ENCODE measurements at places on chromosomes 16 and 17.
A peak's percentile ranks its signal among the peaks of the same experiment; 100 is the strongest.

GRCh38 chr17:56262803-56263202, 109.5 kb downstream of the ANKFN1 start:
- no peak for DNase-seq

- no peak for DNase-seq
Measured at GRCh38 chr17:1294157-1294717, 14.8 kb downstream of the TRARG1 start.

DNA sequence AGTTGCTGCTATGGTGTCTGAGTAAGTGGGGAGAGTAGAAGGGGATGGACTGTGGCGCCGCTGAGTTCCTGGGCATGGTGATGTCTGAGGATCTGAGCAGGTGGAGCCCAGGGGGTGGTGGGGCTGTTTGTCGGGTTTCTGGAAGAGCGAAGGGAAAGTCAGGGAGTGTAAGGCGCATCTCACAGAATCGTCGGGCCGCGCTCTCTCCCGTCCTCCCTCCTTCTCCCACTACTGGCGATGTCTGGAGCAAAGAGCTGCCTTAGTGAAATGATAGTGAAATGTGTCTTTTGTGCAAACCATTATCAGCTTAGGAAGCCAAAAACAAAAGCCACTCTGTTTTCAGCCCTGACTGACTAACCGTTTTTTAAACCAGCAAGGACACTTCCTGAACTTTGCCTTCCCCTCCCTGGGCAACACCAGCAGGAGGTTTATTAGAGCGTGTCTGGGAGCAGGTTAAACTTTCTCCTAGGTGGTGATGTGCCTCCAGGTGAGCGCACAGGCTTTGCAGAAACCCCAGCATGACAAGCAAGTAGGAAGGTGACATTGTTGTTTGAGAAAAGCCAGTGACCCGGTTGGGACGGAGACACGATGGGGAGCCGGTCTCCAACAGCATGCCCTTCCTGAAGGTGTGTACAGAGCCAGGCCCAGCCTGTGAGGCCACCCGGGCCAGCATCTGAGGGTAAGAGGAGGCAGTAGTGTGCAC, 49.1 kb downstream of the RAB11FIP3 start:
- no peak for DNase-seq

DNA sequence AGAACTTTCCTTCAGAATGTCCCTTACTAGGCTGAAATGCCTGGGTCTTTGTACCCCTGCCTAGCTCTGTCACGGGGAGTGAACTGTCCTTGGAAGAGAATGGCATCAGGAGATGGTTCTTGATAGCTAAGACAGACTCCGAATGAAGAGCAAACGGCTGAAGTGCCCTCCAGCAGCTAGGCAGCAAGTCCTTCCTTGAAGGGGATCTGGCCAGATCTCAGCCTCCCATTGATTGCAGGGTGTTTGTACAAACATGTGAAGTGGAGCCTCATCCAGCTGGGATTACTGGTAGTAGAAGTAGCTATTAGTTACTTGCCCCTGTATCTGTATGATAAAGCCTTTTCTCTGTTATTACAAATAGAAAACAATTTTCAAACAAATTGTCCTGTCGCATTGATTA, 30.9 kb downstream of the LRRC36 start:
- DNase-seq, result no peak

DNA sequence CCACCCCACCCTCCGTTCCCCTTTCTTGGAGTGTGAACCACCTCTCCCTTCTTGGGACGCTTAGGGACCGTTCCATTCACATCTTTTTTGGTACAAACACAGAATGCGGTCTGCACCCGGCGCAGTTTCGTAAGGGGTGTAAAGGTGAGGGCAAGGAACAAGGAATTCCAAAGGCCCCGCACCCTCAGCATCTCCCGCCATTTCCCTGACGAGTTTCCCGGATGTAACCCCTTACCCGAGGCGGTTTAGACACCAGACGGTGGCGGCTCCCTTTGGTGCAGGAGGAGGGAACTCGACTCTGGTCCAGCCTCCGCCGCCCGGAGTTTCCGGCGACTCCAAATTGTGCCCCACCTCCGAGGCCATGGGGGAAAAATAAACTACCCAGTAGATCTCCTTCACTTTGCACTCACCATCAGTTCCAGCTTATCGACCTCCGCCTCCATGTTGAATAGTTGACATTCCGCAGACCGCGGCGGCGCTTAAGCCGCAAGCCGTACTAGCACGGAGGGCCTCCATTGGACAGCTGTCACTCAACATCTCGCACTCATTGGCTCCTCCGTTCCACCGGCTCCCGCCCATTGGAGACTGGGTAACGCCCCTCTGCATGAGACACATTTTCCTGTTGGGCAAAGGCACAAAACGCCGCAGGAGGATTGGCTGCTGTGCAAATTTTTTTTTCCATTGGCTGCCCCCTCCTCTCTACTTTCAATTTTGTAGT, at the start of gene SKA2:
Gene SKA2 (minus strand): TSS at position 466 of the 718 bp plus-strand sequence. CDS start 23 bp downstream, at position 443.
- peak; percentile 79 for DNase-seq

DNA sequence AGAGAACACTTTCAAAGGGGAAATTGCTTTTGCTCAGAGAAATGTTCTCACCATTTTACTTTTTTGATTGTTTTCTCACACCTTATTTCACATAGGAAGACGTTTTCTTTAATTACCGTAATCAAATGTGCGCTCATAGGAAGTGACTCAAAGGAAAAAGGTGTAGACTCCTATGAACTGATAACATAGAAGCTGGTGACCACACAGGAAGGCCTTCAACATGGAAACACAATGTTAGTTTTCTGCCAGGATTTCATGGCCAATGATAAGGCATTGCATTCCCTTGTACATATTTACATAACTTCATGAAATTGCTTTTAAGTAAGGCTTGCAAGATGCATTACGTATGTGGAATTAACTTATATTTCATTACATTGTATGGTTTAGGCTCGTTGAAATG, 40.9 kb upstream of the KCNJ16 start:
- DNase-seq, result no peak

GRCh38 chr17:6641247-6641863, 495 bp downstream of the TXNDC17 start:
- no peak for DNase-seq

DNA sequence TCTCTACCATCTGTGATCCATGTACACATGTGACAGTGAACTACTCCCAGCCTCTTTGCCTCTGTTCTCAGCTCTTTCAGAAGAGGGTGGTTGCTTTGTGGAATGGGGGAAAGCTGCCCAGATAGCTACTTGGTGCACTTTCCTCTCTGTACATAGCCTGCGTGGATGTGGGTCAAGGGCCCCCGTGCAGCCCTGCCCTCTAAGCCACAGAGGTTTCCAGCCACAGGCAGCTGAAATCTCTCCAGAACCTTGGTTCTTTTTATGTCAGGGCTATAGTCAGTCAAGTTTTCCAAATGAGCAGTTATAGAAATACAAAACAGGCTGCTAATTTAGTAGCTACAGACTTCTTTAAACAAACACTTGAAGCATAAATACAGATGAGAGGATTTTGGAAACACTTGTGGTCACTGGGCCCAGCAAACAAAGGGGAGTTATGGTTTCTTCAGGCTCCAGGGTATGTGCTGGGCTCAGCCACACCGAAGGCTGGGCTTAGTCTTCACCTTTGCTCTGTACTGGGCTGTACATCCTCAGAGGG, 199.7 kb upstream of the ASIC2 start:
- DNase-seq, result no peak

DNA sequence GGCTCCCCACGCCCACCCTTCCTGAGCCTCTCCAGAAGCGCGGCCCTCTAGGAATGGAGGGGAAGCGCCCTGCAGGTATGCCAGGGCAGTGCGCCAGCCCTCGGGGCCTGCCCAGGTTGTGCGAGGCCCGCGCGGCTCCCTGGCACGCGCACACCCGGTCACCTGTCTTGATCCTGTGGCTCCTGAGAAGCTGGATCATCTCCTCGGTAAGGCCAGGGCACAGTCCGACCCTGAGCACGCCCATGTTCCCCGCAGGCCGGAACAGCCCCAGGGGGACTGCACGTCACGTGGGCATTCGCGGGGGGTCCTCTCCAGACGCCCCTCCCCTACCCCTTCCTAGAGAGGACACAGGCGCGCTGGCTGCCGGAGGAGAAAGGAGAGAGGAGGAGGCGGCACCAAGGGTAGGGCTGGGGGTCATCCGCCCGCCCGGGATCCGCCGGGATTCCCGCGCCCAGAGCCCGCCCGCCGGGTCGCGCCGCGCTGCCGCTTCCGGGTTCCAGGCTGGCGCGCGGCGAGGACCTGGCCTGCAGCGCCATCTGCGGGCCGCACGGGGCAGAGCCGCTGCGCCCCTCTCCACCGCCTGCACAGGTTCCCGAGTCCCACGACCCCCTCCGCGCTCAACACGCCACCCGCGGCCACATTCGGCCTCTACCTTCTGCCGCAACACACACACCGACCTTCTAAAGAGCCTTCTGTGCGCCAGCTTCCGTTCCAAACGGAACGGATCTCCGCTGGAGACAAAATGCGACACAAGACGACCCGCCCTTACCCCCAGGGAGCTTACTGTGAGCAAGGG, at the start of gene RAD51D:
Gene RAD51D (minus strand): TSS at position 491 of the 796 bp plus-strand sequence. CDS start 247 bp downstream, at position 244.
- no peak for DNase-seq

DNA sequence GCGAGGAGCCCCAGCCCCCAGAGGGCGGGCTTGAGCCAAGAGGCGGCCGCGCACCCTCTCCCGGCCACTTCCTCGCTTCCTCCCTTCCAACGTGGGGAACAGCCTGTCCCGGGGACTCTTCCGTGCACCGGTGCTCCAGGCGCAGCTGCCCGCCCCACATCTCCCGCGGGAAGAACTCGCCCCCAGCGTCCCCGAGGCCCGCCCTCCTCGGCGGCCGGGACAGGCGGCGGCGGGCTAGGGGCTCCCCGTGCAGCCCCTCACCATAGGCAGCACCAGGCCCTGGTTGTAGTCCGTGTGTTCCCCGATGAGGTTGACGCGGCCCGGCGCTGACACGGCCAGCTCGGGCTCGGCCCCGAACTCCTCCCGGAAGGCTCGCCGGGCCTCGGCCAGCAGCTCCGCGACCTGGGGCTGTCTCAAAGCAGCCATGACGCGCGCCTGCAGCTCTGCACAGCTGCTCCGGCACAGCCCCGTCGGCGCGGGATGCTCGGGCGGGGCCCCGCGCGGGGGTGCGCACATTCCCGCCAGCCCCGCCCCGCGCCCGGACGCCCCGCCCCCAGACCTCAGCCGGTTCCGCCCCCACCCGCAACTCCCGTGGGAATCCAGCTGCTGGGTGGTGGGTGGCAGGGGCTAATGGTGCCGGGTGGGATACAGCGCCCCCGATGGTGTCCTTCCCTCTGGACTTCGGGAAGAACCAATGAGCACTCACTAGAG, at the start of gene GALK1:
Gene GALK1 (minus strand): TSS at position 482 of the 711 bp plus-strand sequence. CDS start 56 bp downstream, at position 426.
- no peak for DNase-seq

GRCh38 chr16:68954911-68955635, 111.7 kb downstream of the TANGO6 start:
- DNase-seq, result no peak

DNA sequence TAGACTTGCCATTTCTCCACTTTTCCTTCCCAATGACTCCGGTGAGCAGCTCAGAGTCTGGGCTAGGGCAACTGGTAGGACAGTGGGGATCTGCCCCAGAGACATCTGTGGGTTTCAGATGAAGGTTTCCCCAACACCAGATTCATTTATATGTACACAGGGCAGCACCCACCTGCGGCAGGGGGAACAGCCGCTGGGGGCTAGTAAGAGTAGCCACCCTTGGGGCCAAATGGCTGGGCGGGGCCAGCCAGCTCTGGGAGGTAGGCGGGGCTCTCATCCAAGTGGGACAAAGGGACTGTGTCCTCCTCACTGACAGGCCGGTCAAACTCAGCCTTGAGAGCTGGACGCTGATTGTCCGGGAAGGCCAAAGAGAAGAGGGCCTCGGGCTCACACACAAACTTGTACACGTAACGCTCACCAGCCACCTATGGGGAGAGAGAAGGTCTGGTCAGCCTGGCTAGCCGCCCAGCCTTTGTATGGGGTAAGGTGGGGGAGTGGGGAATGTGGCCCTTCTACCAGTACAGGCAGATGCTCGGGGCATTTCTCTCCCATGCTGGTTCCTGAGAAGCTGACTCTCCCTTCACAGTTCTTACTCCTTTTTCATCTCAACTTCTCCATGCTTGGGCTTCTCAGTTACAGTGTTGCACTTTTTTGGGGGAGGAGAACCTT, 17.7 kb downstream of the ETV4 start:
- DNase-seq, result no peak

DNA sequence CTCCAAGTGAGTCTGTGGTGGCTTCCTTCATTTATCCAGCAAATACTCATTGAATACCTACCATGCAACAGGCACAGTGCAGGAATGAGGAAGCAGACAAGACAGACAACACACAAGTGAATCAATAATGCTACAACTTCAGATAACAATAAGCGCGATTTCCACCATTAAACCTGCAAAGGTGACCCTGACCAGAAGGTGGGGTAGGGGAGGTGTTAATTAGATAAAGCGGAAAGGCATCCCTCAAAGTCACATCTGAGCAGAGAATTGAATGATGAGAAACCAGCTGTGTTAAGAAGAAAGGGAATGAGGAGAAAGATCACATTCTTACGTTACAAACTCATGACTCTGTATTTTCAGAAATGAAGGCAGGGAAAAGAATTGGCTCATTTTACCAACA, 26.3 kb downstream of the ZZEF1 start:
- DNase-seq, result no peak

DNA sequence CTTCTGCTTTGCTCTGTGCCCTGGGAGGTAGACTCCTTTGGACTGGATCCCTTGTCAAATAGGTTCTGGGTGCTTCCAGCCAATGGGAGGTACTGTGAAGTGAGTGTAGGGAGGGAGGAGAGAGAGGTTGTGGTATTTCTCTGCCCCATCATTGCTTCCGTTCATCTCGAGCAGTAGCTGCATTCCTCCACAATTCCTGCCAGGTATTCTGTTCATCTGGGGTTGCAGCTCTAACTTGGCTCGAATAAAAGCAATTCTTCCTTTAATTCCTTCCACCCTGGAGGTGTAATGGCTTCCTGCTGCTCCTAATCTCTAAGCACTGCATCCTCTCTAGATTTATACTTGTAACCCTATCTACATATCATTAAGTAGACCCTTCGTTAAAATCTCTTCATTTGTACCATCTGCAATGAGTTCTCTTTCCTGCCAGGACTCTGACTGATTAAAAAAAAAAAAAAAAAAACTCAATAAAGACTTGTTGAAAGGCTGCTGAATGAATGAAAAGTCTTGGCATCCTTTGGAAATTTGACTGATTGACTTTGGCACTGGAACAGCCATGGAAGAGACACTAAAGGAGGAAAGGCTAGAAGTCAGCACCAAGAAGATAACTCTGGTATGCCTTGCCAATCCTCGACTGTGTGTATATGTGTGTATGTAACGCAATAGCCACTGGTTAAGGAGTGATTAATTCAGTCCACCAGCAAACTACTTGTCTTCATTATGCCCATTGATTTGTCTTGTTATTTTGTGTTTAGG, 616.9 kb upstream of the SOX9 start:
- no peak for DNase-seq

- DNase-seq, result no peak
Measured at GRCh38 chr16:30548416-30549253, 9.5 kb downstream of the ZNF764 start.

DNA sequence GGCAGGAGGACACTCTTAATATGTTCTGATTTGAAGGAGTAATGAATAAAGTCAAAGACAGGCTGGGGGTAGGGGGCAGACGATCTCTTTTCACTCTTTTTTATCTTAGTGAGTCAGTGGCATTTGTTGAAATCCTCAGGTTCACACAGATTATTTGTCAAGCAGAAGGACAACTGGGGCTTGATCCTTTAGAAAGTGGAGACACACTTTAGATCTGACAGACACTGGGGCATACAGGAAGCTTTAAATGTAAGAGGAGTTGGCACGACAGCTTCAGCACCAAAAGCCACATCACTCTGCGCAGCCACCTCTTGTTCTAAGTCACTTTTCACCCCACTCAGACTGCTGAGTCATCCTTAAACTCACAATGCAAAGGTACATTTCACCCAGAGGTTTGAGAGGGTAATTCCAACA, 121.5 kb downstream of the STXBP4 start:
- no peak for DNase-seq
